ENCODE measurements at places on chromosomes 1 and 21.

GRCh38 chr1:235775246-235775860 is 91.4 kb downstream of the LYST start:
- DNase-seq = no peak

- no peak for DNase-seq
These were observed 31.8 kb downstream of the SPSB1 start for GRCh38 chr1:9324246-9325096.

DNA sequence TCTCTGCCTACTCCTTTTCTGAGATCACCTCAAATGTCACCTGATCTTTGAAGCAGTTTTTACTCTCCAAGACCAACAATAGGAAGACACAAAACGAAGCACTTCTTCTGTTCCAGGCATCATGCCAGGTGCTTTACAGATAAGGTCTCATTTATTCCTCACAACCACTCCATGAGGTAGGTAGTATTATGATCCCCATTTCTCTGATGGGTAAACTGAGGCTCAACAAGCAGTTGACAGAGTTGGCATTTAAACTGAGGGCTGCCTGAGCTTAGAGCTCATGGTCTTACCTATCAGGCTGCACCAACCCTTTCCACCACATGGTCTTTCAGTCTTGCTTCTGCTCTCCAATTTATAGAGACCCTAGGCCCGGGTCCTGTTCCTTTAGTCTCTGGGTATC is 147.2 kb upstream of the JUN start:
- no peak for DNase-seq

DNA sequence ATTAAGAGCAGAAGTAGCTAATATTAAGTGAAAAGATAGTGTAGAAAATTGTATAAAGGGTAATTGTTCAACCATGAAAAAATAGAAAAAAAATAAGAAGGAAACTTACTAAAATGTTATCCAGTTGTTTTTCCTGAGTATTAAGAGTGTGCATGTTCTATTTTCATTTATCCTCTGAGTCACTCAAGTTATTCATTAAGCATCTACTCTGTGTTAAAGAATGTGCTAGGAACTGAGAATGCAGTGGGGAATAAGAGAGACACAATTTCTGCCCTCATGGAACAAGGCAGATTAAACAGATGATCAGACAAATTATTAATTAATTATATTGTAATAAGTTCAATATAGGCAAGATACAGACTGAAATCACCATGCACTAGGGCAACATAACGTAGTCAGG is 10.8 kb upstream of the PIGK start:
- no peak for DNase-seq

- DNase-seq = no peak
These were observed 47.6 kb upstream of the RGS1 start for GRCh38 chr1:192527950-192528349.

- DNase-seq = no peak
These were observed 771 bp downstream of the PACC1 start for GRCh38 chr1:212413902-212414327.

DNA sequence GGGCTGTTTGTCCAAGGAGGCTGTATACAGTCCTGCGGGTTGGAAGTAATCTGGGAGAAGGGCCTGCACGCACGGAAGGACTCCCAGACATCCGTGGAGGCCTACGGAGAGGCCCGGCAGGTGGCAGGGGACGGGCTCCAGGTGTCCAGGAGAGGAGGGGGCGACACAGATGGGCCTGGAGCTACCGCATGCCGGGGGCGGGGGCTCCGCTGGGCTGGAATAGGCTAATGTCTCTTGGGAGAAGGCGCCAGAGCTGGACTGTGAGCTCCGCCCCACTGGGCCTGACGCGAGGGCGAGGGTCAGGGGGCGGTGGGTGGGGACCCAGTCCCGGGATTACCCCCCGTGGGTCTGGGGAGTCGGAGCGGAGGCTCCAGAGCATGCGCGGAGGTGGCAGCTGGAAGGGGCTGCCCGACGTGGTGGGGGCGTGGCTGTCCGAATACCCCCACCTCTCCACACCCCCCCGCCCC is 659 bp downstream of the AGO1 start:
- DNase-seq = peak; percentile 28

DNA sequence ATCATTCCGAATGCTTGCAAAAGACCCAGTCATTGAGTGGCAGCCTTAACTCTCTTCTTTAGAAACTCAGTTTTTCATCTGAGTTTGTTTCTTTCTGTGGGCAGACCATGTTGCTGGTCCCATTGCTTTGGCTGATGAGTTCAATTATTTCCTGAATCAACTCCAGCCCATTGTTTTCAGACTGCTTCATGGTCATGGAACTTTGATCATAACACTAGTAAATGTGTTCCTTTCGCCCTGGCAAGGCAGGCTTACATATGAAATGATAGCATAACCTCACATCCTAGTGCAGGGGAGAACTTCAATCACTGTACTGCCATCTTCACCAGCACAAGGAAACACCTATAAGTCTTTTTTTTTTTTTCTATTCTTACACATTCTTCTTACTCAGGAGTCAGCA is 50.0 kb upstream of the DUSP10 start:
- no peak for DNase-seq

GRCh38 chr1:167431261-167431908 is 86.9 kb downstream of the CD247 start:
- no peak for DNase-seq

DNA sequence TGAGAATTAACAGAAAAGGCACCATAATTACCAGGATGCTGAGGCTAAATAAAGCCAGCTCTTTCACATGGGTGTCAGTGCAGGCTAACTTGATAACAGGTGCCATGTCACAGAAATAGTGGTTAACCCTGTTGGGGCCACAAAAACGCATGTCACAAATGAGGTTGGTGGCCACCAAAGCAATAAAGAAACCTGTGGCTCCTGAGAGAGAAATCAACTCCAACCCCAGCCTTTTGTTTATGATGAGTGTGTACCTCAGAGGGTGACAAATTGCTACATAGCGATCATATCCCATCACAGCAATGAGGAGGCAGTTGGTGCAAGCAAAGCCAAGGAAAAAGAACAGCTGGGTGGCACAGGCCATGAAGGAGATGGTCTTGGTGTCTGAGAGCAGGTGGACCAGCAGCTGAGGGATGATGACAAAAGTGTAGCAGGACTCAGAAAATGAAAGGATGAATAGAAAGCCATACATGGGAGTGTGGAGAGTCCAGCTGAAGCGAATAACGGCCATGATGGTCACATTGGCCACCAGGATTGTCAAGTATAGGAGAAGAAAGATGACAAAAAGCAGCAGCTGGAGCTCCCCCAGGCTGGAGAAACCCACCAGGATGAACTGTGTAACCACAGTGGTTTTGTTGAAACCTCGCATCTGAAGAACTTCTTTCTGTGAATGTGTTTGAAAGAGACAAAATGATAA is at the start of gene OR10T2:
Gene OR10T2 (minus strand): TSS at position 649 of the 697 bp plus-strand sequence. CDS start 0 bp downstream, at position 649.
- no peak for DNase-seq

DNA sequence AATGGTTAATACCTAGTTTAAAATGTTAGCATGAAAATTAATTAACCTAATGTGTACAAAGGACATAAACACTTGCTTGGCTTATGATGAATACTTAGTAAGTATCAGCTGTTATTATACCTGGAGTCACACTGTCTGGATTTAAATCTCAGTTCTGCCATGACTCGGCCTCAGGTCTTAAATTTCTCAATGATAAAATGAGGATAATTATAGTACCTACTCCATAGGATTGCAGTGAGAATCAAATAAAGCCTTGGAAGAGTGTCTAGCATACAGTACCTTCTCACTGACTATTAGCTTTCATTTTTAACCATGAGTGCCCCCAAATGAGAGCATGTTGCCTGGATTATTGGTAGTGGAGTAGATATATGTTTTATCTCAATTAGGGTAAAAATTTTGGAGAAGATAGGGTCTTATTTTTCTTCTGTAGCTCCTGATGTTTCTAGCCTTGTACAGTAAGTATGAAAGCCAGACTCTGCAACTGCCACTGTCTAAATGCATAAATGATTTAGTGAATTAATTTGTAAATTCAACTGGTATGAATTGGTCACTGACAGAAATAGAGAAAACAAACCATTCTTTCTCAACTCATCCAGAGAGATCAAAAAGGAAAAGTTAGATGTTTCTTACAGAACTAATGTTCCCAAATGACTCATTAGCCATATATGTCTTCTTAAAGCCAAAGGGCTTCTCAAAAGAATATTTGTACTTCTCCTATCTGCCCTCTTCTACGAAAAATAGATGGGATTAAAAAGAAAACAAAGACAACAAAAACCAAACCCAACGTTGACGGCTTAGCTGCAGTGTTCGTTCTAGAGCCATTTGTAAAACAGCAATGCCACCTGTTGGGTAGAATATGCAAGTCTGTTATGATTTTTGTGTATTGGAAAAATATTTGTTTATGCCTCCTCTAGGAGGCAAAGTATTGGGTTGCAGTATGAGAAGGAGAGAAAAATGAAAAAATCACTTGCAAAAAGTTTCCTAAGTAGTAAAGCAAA is 53.8 kb upstream of the MROH9 start:
- DNase-seq = no peak

- DNase-seq = no peak
These were observed 106.4 kb upstream of the BCL9 start for GRCh38 chr1:147434921-147435320.

GRCh38 chr1:63321066-63321784 is 1.1 kb upstream of the FOXD3 start:
- no peak for DNase-seq

DNA sequence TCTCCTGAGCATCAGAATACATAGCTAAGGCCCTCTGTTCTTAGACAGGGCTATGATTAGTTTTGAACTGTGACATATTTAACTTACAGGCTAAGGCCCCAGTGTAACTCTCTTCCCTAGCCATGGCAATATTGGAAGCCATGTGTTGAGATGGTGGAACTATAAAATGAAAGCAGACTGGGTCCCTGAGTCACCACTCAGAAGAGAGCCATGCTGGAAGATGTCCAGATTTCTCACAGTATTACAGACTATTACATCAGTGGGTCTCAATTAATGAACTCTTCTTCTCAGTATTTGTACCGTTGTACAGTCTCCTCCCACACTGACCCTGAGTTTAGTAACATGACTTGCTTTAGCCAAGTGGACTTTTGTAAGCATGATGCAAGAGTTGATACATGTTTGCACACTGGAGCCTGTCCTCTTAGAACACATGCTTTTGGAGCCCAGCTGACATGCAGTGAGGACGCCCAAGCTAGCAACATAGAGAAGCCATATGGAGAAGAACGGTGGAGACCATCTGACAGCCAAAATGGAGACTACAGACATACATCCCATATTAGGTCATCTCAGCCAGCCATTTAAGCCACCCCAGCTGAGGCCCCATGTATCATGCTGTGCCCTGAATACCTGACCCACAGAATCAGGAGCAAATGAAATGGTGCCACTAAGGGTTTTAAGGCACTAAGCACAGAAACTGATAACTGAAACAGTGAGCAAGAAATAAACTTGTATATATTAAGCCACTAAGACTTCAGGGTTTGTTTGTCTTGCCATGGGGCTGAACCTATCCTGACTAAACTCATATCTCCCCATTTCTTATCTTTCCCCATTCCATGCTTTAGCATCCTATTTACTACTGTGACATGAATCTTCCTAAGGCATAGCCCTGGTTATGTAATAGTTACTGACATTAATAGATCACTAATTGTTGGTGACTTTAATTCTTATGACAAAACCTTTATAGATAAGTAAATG is 24.4 kb downstream of the TBX15 start:
- no peak for DNase-seq

- no peak for DNase-seq
These were observed 14.3 kb downstream of the XPR1 start for GRCh38 chr1:180646093-180646492.

DNA sequence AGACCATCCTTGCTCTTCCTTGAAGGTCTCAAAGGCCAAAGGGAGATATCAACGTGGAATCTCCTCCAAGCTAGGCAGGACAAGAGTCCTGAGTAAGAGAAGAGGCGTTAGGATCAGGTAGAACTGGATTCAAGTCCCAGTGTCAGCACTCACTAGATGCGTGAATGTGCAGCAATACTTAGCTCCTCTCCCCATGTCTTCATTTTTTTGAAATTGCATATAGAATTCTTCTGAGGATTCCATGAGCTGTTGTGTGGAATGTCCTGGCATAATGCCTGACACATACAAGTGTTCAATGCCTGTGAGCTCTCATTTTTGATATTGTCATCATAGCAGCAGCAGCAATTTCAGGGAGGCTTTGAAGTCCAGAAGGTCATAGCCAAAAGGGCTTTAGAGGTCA is 333.2 kb downstream of the KCNH1 start:
- no peak for DNase-seq

DNA sequence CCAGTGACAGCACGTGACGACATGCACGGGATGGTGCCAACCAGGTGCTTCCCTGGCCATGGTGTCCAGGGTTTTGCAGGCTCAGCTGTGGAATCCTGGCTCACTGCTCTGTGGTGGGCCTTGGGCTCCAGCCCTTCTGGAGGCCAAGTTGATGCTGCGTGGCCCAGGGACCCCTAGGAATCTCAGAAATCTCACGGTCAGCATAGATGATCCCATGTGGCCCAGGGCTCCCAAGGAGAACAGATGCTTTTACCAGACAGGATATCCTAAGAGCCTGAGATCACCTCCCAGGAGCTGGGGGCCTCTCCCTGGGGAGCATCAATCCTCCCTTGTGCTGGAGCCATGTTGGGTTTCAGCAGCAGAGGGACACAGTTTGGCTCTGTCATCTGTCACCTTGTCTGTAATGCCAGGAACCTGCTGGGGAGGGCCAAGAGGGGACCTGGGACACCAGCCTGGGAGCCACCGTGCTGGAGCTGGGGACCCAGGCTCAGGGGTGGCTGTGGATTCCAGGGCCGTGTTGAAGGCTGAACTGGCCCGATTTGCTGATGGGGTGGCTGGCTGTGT is 63.9 kb downstream of the TRIM11 start:
- no peak for DNase-seq

DNA sequence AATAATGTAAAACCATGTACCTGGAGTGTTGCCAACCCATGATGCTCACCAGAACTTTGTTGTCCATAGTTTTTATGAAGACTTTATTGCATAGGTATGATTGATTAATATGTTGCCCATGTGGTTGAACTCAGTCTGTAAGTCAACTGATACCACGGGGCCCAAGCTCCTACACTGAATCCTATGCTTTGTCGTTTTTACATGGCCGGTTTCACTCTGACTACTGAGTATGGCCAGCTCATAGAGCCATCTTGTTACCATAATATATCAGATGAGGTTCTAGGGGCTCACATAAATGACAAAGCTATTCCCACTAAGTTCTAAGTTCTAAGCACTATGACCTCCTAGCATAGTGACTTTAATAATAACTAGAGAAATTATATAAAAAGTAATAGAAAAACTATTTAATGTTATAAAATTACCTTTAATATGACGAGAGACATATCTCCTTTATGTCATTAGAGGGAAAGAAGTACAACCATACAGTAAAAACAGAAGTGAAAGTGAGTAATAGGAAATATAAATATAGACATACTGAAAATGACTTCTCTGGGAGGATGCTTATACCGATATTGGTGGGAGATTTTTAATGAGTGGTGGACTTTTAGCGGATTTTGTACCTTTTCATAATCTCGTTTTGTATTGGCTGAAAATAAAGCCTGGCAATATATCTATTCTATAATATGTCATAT is 983.4 kb upstream of the PRMT6 start:
- no peak for DNase-seq

GRCh38 chr1:205045146-205045545 is 2.1 kb downstream of the CNTN2 start:
- no peak for DNase-seq

GRCh38 chr1:99636647-99637175 is 9.2 kb upstream of the PALMD start:
- no peak for DNase-seq
